Lung microvascular endothelial cell (primary cell): ENCODE measurements at places on chromosomes 4 and X. TPM values are rescaled to one million over a fixed set of nuclear protein-coding genes. Genes with fewer than 3 reads are reported as not detected.

Gene SFRP2
- not detected in 2 replicates for total RNA-seq

Gene CLIC2
- 8.9 and 11.7 TPM in 2 replicates for total RNA-seq

Gene SPARCL1
- total RNA-seq: 1.1 and 4.2 TPM in 2 replicates

Gene SLC34A2
- not detected in 2 replicates for total RNA-seq

Gene CT47B1
- not detected in 2 replicates for total RNA-seq

Gene EREG
- total RNA-seq: not detected in 2 replicates

Gene TLL1
- total RNA-seq: 13.1 and 37.7 TPM in 2 replicates
